Spinal cord (tissue), 10 donors: ENCODE measurements at places on chromosomes 12 and 14. TPM values are rescaled to one million over a fixed set of nuclear protein-coding genes. Genes with fewer than 3 reads are reported as not detected.

Gene TUBA1B
- total RNA-seq, result 1,569 TPM

Gene GPR135
- total RNA-seq, result 6.0 TPM

Gene MON2
- total RNA-seq, result 42.9 TPM

Gene TMEM233
- total RNA-seq, result 0.66 TPM

Gene C1QL4
- total RNA-seq, result 4.8 TPM

Gene LIN7A
- total RNA-seq, result 41.3 TPM

Gene SART3
- total RNA-seq, result 55.2 TPM

Gene C12orf50
- total RNA-seq, result not detected

Gene GPR84
- total RNA-seq, result 0.99 TPM

Gene GDF3
- total RNA-seq, result 0.28 TPM

Gene ADGRD1
- total RNA-seq, result 15.4 TPM

Gene LRRC74A
- not detected for total RNA-seq

Gene KRT77
- 0.06 TPM for total RNA-seq

Gene TRMT5
- total RNA-seq, result 20.1 TPM

Gene CSRP2
- total RNA-seq, result 26.8 TPM

Gene NKX2-1
- 0.39 TPM for total RNA-seq

Gene DHH
- total RNA-seq, result 8.1 TPM

Gene EPS8
- 64.0 TPM for total RNA-seq

Gene OTX2
- 35.0 TPM for total RNA-seq

Gene SIX4
- 10.9 TPM for total RNA-seq

Gene MNAT1
- total RNA-seq, result 80.6 TPM

Gene SPIC
- not detected for total RNA-seq

Gene OVCH1
- total RNA-seq, result 0.66 TPM

Gene NR4A1
- 24.5 TPM for total RNA-seq

Gene PIP4P1
- total RNA-seq, result 27.1 TPM

Gene ETFBKMT
- total RNA-seq, result 3.8 TPM

Gene HNF1A
- total RNA-seq, result not detected

Gene SAMD15
- 10.3 TPM for total RNA-seq

Gene SLC38A4
- 2.3 TPM for total RNA-seq

Gene TAS2R50
- total RNA-seq, result 3.9 TPM

Gene FBLN5
- total RNA-seq, result 33.0 TPM

Gene GEMIN2
- 30.3 TPM for total RNA-seq

Gene NUBPL
- 11.7 TPM for total RNA-seq

Gene RTL1
- total RNA-seq, result 0.99 TPM

Gene MYL6
- total RNA-seq, result 2,396 TPM

Gene ADSS1
- 5.3 TPM for total RNA-seq

Gene NELL2
- total RNA-seq, result 105 TPM

Gene JPH4
- total RNA-seq, result 23.7 TPM

Gene RHOJ
- 11.9 TPM for total RNA-seq

Gene MMP17
- total RNA-seq, result 16.5 TPM

Gene GLI1
- 2.6 TPM for total RNA-seq

Gene HOTAIR
- total RNA-seq, result not detected

Gene GPRC5A
- total RNA-seq, result 4.3 TPM

Gene KRT2
- total RNA-seq, result not detected

Gene HELB
- 6.7 TPM for total RNA-seq

Gene HOXC5
- 2.4 TPM for total RNA-seq

Gene PPP4R4
- total RNA-seq, result 13.9 TPM

Gene OAS2
- total RNA-seq, result 9.3 TPM

Gene PTGER2
- total RNA-seq, result 3.6 TPM

Gene ZC2HC1C
- 9.0 TPM for total RNA-seq
